Pulmonary artery endothelial cell (primary cell): ENCODE measurements at places on chromosomes 3 and 15. TPM values are rescaled to one million over a fixed set of nuclear protein-coding genes. Genes with fewer than 3 reads are reported as not detected.

DNA sequence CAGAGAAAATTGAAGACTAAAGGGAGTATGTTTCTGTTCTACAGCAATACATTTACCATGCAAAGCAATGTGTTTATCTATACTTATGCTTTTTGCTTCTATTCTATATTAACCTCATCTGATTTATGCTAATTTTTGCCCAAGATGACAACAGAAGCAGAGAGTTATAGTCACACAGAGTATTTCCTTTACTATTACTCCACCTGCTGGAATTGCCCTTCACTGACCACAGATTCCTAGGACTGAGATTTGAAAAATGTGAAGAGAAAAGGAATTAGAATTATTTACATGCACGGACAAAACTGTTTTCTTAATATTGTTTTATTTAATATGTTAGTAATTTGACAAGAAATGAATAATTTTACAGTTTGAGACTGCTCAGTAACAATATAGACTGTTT is 745.6 kb downstream of the VGLL3 start:
- DNase-seq = no peak

DNA sequence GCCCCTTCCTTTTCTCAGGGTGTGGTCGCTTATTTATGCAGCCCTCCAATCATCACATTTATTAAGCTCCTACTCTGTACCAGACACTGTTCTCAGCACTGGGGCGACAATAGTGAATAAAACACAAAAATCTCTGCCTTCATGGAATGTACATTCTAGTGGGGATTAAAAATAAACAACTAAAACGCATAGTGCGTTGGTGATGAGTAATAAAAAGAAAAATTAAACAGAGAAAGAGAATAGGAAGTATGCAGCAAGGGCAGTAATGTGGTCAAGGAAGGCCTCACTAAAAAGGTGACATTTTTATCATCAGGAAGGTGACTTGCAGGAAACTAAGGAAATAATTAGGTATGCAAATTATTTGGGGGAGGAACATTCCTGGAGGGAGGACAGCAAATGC is 5.1 kb downstream of the SLC51B start:
- no peak for DNase-seq

- peak; percentile 15 for DNase-seq
These were observed 25.0 kb downstream of the SIDT1 start for GRCh38 chr3:113557374-113557773.

GRCh38 chr15:38411902-38412301 is 42.0 kb upstream of the FAM98B start:
- no peak for DNase-seq

DNA sequence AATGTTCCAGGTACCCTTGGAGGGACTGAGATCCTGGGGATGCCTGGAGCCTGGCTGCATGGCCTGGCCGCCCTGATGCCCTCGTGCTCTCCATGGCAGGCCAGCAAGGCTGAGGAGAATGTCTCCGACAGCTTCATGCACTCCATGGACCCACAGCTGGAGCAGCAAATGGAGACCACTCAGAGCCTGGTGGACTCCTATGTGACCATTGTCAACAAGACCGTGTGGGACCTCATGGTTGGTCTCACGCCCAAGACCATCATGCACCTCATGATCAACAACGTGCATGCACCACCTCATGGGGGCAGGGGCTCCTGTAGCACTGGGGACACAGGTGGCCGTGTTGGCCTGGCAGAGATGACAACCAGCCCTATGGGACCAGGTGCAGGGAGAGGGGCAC is 19.7 kb downstream of the GOLGA6A start:
- DNase-seq = no peak

- DNase-seq = no peak
These were observed 36.2 kb upstream of the PROK2 start for GRCh38 chr3:71821116-71821515.

DNA sequence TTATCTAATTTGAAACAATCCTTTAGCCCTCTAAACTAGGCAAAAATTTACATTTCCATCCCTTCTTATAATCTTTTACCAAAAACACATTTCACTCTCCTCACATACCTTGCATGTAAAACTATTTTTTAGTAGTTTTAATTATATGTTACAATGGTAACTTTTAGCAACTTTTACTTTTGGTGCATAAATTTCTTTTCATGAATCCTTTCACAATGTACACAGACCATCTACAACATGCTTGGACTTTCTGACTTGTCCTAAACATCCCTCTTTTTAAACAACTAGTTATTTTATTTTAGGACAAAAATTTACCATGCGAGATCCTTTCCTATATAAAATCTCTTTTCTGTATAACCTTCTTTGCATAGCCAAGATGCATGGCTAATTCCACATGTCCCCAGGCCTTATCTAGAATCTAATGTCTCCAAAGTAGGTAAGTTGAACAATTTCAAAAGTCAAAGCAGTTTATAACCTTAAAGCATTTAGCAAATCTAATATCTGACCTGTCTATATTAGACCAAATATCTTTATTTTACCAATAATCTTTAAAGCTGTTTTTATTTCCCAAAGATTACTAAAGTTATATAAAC is 14.4 kb upstream of the ALDH1L1 start:
- no peak for DNase-seq

GRCh38 chr3:156291272-156292123 is 171.1 kb downstream of the KCNAB1 start:
- DNase-seq = no peak

DNA sequence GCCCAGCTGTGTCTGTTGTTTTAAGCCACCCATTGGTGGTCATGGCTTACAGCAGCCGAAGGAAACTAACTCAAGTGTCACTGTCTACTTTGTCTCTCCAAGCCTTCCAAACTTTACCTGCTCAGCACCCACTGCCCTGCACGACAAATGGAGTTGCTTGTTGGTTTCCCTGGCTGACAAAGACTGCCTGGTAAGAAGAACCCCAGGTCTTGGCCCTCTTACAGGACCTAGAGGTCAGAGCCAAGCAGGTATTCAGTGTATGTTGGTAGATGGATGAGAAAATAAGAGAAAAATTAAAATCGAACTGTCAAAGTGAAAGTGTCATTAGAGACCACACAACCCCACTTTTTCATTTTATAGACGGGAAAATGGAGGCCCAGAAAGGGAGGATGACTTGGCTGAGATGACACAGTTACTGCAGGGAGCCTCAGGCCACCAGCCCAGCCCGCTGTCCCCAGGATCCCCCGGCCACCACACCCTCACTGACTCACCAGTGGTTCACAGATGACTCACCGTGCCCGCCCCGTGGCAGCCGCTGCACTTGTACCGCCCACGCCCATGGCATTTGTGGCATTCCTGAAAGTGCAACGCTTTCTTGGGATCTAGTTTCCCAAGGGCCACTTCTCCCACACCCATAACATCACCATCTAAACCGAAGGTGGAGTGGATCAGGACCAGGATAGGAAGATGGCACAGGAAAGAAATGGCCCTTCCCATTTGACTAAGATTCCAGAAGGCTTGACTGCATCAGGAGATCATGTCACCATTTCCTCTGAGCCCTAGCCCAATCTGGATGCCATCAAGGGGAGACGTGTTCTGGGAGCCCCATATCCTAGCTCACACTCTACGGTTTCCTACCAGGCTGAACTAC is 15.2 kb downstream of the SSUH2 start:
- no peak for DNase-seq

DNA sequence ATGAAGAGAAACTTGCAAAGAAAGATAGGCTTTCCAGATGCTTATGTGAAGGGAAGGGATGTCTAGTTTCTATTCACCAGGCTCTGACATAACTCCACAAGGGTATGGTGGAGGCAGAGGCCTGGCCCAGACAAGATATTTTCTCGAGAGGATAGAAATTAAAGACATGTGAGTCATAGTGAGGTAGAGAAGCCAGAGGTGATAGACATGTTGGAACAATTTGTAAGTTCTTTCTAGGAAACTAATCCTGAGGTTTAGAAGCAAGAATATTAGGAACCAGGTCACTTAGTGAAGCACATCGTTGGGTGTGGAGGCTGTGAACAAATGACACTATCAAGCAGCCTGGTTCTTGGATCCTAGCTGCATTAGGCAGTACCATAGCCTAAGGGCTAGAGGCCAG is 176.9 kb downstream of the BBX start:
- no peak for DNase-seq

DNA sequence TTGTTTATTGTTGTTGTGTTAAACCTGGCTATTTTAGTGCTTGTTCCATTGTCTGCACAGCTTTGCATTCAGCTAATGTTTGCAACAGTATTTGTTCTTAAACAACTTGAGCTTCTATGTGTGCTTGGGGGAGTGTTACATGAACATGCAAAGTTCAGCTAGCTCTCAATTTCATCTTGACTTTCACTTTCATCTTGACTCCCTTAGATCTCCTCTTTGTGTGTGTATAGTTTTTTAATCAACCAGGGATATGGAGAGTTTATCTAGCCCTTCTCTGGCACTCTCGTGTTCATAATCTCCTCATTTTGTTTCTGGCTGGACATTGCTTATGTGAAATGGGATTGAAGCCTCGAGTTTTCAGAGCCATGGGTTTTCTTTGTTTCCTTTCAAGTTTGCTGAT is 212.4 kb upstream of the ZBTB20 start:
- no peak for DNase-seq

- DNase-seq = no peak
These were observed 167.8 kb upstream of the CCDC54 start for GRCh38 chr3:107209302-107209990.

- DNase-seq = no peak
These were observed 17.8 kb downstream of the USP3 start for GRCh38 chr15:63522225-63522578.

GRCh38 chr3:52015438-52016228 is 19.9 kb upstream of the RPL29 start:
- DNase-seq = no peak

DNA sequence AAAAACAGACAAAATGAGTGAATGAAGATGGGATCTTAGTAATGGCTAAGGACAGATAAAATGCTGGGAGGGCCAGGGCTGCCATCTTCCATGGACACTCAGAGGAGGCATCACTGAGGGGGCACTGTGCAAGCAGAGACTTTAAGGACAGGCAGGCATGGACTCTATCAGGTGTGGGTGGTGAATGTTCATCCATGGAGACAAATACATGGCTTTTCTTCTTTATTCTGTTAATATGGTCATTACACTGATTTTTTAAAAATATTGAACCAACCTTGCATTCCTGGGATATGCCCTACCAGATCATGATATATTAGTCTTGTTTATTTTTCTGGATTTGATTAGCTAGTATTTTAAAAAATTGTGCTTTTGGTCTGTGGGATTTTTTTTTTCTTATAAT is 12.2 kb downstream of the NUP210 start:
- DNase-seq = no peak

GRCh38 chr15:100570735-100571313 is 31.2 kb downstream of the LINS1 start:
- no peak for DNase-seq

- no peak for DNase-seq
These were observed 215.1 kb downstream of the SHQ1 start for GRCh38 chr3:72633121-72633520.

DNA sequence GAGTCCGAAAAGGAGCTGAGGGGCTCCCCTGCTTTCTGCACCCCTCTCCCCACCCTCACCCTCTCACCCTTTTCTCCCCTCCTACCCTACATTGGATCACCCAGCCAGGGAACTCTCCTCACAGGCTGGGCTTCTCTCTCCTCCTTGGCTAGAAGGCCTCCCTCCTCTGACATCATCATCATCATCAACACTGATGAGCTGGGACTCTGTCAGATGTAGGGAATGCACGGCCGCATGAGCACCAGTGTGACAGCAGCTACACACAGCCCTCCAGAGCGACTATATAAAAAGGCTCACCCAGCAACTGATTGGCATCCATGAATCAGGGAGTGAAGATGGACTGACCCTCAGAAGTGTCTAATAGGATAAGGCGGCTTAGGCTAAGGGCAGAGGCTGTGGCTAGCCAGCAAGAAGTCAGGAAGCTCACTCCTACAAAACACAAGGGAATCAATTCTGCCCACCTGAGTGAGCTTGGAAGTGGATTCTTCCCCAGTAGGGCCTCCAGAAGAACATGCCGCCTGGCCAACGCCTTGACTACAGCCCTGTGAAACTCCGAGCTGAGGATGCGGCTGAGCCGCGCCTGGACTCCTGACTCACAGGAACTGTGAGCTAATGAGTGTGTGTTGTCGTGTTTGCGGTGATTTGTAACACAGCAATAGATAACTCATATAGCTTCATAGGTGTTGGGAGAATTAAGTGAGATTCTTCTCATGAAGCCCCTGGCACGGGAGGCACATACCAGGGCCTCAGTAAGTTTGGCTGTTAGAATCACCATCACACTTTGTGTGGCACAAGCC is 147.6 kb downstream of the FAM43A start:
- DNase-seq = peak; percentile 46

GRCh38 chr3:170454509-170454908 is 35.8 kb downstream of the CLDN11 start:
- no peak for DNase-seq

- no peak for DNase-seq
These were observed 19.0 kb upstream of the CCR2 start for GRCh38 chr3:46334741-46335478.

DNA sequence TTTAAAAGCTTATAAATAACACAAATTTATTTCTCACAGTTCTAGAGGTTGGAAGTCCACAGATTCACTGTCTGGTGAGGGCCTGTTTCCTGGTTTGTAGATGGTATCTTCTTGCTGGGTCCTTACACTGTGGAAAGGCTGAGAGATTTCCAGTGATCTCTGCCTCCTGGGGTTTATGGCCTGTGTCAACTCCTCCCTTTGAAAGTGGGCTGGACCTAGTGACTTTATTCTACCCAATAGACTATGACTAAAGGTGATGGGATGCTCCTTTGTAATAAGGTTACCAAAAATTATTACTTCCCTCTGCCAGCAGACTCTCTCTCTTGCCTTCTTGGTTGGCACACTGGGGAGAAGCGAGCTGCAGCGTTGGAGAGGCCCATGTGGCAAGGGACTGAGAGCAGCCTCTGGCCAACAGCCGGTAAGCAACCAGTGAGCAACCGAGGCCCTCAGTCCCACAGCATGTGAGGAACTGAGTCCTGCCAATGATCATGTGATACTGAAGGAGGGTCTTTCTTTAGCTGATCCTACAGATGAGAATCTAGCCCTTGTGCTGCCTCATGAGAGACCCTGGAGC is 14.0 kb upstream of the COPG1 start:
- no peak for DNase-seq

DNA sequence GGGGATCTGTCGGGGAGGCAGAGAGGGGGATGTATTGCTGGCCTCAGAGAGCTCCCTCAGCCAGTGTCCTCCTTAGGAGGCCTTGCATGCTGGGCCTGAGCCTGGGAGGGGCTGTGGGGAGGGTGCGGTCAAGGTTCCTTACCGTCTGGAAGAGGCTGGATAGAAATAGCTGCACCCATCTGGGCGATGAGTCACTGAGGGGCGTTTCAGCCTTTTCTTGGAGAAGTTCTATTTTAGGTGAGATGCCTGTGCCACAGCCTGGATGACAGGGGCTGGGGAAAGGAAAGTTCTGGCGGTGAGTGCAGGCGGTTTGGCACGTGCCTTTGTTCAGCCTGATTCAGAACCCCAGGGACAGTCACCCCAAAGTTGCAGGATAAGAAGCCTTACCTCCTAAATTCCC is 35.7 kb upstream of the APEH start:
- no peak for DNase-seq

Gene CKMT1A
- not detected in 2 replicates for total RNA-seq

Gene FSIP1
- 0.46 and 0.63 TPM in 2 replicates for total RNA-seq

Gene TRPM1
- total RNA-seq = 0.25 and 0.26 TPM in 2 replicates

Gene HRG
- not detected in 2 replicates for total RNA-seq

Gene MIX23
- total RNA-seq = 38.3 and 74.0 TPM in 2 replicates

Gene GOLGA8M
- 0.07 and 0.35 TPM in 2 replicates for total RNA-seq

Gene SLC28A1
- total RNA-seq = not detected in 2 replicates

Gene CADPS
- not detected in 2 replicates for total RNA-seq

Gene SOX14
- not detected in 2 replicates for total RNA-seq
